ENCODE measurements at places on chromosomes 12 and 14.
A peak's percentile ranks its signal among the peaks of the same experiment; 100 is the strongest.

DNA sequence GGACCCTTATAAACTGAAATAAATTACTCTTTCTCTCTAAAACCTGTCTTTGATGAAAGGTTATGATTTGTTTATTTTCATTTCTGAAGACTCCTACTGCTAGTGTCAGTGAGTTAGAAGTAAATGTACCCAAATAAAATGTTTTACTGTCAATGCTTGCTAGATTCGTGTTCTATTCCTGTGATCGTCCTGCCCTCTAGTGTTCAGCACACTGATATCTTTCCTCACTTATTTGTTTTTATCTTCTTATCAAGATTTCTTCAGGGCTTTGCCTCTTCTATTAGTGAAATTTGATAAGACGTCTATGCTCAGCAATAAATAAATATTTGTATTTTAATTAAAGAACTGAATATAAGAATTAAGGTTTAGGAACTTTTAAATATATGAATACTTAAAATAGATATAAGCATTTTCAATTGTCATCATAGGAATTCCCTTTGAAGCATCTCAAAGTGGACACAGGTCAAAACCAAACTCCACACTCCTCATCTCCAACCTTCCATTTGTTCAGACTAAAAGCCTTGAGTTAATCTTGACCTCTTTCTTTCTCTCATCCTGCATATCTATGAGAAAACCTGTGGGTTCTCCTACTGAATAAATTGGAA, 75.8 kb downstream of the C12orf50 start:
- DNase-seq, result peak; percentile 40

- no peak for DNase-seq
These were observed 221.2 kb upstream of the TMPO start for GRCh38 chr12:98294051-98294805.

DNA sequence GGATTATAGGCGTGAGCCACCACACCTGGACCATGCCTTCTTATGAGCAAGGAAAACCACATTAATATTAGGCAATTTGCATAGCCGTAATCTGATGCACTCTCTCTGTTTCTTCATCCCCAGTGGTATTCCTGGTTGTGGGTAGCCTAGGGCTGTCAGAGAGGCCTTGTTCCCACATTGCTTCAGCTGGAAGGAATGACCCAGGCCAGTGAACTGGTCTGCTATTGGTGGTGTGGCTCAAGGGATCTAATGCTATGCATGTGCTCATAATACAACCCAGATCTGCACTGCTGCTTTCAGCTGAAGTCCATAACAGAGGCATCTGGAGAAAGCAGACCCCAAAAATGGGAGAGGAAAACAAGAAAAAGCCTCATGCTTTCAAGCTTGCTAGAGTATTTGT, 33.1 kb upstream of the G2E3 start:
- DNase-seq, result peak; percentile 68

DNA sequence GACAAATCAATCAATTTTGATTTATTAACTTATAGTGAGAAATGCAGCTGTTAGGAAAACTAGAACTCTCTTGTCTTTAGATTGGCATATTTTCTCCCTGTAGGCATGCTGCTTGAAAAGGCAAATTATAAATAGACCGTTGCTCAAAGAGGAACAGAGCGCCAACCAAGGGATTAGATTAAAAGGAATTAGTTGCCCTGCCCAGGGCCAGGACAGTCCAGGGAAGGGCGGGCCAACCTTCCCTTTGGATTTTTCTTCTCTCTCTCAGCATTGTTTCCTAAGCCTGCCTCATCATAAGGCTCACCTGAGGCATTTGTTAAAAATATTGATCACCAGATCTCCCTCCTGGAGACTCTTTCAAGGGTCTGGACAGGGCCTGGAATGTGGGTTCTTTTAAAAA, 8.6 kb downstream of the CIPC start:
- no peak for DNase-seq

DNA sequence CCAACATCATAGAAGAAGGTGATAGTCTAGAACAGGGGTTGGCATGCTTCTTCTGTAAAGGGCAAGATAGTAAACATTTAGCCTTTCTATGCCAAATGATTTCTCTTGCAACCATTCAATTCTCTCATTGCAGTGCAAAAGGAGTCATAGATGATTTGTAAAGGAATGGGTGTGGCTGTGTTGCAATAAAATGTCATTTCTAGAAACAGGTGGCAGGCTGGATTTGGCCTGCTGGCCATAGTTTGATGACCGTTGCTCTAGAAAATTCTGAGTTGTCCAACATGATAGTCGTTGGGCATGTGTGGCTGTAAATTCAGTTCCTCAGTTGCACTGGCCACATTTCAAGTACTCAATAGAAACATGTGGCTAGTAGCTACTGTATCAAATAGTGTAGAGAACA, 21.7 kb downstream of the SMCO2 start:
- DNase-seq, result no peak

- DNase-seq, result peak; percentile 89
These were observed 1.2 kb downstream of the FLRT2 start for GRCh38 chr14:85531141-85531586.

DNA sequence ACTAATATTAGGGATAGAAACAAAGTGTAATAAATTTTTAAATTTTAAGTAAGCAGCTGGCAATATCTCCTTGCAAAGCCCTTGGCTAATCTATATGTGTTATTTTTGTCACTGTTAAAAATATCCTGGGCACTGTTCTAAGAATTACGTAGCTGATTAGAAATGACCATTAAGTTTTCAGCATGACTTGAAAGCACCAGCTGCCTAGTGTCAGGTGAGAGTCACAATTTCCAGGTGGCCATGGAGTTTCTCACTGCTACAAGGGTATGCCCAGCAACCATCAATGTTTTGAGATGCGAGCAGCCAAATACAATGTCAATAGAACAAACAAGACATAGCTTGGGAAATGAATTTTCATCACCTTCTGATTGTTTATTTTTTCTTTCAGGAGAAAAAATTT, 23.3 kb upstream of the GYS2 start:
- DNase-seq, result no peak

DNA sequence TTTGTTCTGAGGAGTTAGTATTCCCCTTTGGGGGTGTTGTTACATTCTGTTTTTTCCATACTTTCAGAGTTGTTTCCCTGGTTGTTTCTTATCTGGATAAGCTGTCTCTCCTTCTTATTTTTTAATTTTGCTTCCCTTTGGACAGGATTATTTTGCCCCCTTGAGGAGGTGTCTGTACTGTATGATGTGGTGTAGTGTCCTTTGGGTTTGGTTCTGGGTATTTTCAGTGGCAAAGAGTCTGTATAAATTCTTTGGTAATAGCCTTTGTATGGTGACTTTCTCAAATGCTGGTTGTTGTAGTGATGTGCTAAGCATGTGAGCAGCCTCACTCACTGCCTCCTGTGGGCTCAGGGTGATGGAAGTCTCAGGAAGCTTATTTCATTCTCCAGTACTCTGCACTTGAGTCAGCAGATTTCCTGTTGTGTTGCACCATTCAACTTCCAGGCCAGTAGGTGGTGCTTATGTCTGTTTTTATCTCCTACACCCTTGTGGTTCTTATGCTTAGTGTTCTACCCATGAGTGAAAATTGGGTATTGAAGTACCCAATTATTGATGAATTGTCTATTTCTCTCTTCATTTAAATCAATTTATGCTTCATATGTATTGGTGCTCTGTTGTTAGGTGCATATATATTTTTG, 103.3 kb upstream of the PMCH start:
- peak; percentile 36 for DNase-seq

DNA sequence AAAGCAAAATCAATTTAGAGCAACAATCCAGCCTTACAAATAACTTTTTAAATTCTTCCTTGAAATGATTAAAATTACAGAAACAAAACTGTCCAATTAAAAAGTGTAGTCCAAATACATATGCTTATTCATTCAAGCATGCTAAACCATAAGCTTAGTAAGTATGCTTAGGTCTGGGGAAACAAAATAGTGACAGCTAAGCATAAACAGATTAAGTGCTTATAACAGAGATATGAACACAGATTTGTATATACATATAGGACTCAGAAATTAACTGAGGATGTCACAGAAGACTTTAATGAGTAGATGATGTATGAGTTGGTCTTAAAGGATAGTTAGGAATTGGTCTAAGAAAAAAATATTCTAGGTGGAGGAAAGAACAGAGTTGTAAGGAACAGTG, 41.8 kb downstream of the SCAF11 start:
- DNase-seq, result no peak

GRCh38 chr14:99554184-99554583, 49.8 kb downstream of the CCDC85C start:
- no peak for DNase-seq

- no peak for DNase-seq
These were observed 19.8 kb upstream of the DCD start for GRCh38 chr12:54667945-54668344.

- DNase-seq, result no peak
These were observed 7.4 kb downstream of the ZBTB39 start for GRCh38 chr12:56998981-56999380.

- DNase-seq, result no peak
These were observed 10.7 kb downstream of the TTC5 start for GRCh38 chr14:20295067-20295466.

- peak; percentile 81 for DNase-seq
These were observed 238.8 kb downstream of the DACT1 start for GRCh38 chr14:58876608-58877007.

DNA sequence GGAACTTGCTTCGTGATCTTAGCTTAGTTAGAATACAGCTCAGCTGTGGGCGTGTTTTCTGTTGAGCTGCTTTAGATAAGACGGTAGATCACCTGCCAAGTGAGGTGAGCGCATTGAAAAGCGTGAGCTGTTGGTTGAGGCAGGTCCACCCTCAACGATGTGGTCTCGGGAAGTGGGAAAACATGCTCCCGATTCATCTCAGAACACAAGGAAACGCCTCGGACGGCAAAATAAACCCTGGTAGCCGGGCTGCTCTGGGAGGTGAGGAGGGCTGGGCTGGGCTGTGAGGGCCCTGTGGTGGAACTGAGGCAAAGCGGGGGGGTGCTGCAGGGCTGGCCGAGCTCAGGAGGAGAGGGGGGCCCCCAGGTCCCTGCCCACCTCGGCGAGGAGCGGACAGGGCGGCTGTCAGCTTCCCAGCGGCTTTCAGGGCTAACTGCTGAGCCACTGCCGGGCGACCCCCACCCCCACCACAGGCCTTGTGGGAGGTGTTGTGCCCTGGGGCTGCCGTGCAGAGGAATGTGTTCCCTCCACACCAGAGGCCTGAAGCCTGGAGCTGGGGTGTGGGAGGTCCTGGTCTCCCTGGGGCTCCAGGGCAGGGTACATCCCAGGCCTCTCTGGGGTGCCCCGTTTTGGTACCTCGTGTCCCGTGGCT, 30.7 kb downstream of the NOC4L start:
- no peak for DNase-seq

DNA sequence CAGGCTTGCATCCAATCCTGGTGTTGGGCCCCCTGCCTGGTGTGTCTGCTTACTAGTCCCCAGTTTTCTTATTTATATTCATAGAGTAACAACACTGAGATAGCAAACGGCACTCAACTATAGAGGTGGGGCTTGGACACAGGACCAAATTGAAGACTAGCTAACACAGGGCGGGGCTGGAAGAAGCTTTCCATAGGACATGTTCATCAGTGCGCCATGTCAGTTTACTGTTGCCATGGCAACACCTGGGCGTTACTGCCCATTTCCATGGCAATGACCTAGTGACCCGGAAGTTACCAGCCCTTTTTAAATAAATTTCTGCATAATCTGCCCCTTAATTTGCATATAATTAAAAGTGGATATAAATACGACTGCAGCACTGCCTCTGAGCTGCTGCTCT, 275.5 kb upstream of the TMEM132C start:
- no peak for DNase-seq

GRCh38 chr14:49820176-49820575, 32.4 kb downstream of the NEMF start:
- DNase-seq, result no peak

DNA sequence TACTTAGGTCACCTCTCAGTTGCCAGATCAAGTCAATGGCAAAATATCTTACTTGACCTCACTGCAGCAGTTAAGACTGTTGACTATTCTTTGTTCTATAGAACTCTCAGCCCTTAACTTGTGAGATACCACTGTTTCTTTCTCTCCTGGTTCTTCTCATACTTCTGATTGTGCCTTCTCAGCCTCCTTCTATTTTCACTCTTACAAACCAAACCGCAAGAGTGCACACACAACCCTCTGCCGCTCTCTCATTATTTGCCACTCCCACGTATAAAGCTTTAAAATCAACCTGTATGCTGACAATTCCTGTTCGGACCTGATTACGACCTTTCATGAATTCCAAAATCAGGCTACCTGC, 4.5 kb downstream of the E2F7 start:
- DNase-seq, result no peak

DNA sequence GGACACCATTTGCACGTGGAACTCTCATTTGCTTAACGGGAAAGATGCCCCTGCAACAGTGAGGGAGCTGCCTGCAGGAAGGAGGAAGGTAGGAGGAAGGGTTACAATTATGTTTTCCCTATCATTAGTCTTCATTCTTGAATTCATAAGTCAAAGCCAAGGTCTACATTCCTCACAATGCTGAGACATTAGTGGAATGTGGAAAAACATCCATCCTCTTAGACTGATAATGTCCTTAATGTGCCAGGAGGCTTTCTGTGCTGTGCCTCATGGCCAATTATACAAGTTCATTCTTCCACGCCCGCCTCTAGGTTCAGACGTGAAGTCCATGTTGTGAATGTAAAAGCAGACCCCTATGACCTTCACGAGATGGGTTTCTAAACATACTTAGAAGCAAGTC, 1212.4 kb upstream of the TMEM132C start:
- DNase-seq, result peak; percentile 4

GRCh38 chr14:100664841-100665510, 61.7 kb upstream of the DLK1 start:
- DNase-seq, result peak; percentile 82

DNA sequence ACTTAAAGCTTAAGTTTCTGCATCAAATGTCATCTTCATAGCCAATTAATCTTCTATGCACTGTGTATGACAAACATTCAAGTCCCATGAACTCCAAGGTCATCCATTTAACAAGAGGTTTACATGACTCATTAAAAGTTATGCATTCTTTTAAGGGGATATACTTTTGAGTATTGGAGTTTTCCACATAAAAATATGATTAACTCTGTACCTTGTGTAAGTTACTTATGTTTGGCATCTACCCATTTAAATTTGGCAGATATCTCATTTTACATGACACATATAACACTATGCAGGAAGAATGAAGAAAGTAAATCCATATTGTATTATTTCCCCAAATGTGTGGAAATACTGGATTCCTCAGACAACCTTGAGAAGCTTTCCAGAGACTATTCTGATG, 240.2 kb downstream of the PAX9 start:
- DNase-seq, result peak; percentile 75

DNA sequence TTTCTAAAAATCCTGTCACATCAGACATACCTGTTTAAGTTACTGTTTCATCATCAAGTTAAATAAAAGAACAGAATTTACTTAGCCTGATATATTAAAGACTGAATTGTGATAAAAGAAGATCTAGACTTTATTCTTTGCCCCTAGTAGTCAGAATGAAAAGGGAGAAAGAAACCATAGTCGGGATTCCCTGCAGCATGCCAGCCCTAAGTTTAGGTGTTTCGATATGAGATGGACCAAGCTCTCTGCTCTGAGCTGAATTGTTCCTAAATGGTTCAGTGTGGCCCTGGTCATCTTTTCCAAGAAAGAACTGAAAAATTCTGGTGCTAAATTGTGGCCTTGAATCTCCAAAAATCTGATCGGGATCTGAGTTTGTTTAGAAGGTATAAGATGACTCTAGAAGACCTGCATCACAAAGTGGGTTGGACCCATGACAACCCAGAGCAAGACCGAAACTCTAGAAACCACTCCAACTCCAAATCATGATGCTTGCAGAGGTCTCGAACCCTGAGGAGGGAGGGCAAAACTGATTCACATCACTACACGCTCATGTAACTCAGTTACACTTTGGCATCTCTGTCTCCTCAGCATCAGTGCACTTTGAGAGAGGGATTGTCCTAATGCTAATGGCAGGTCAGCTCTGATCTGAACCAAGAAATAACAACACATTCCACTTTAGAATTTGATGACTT, 15.7 kb downstream of the PTGER2 start:
- no peak for DNase-seq
